Airway epithelial cell (primary cell): ENCODE measurements at places on chromosomes 2 and 18. TPM values are rescaled to one million over a fixed set of nuclear protein-coding genes. Genes with fewer than 3 reads are reported as not detected.

The DES gene
- total RNA-seq: not detected in 2 replicates

The CHRNG gene
- total RNA-seq: not detected in 2 replicates

The SPC25 gene
- total RNA-seq: 3.3 and 6.8 TPM in 2 replicates

The DPP10 gene
- not detected in 2 replicates for total RNA-seq

The DAPL1 gene
- total RNA-seq: 2.5 and 11.3 TPM in 2 replicates

The RNU2-63P gene
- not detected in 2 replicates for total RNA-seq
